ENCODE measurements at places on chromosomes 6 and 20.

DNA sequence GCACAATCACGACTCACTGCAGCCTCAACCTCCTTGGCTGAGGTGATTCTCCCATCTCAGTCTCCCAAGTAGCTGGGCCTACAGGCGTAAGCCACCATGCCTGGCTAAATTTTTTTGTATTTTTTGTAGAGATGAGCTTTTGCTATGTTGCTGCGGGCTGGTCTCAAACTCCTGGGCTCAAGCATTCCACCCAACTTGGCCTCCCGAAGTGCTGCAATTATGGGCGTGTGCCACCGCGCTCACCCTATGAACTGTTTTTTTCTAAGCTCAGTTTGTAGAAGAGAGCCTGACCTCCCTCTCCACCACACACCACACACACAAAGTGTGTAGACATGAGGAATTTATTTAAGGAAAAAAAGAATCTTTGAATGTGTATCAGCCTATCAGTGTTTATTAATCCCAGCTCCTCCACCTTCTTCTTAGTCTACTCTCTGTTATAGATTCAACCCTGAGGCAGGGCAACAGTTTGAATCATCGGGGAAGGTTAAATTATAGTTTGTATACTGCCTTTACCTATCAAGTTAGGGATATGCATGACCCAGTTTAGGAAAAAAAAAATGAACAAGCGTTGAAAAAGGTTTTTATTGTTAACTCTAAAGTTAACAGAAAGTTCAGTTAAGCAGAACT lies 74.1 kb downstream of the PLEKHG1 start:
- DNase-seq, result no peak

- DNase-seq, result no peak
Observed at GRCh38 chr20:51003753-51004152, 19.2 kb downstream of the KCNG1 start.

DNA sequence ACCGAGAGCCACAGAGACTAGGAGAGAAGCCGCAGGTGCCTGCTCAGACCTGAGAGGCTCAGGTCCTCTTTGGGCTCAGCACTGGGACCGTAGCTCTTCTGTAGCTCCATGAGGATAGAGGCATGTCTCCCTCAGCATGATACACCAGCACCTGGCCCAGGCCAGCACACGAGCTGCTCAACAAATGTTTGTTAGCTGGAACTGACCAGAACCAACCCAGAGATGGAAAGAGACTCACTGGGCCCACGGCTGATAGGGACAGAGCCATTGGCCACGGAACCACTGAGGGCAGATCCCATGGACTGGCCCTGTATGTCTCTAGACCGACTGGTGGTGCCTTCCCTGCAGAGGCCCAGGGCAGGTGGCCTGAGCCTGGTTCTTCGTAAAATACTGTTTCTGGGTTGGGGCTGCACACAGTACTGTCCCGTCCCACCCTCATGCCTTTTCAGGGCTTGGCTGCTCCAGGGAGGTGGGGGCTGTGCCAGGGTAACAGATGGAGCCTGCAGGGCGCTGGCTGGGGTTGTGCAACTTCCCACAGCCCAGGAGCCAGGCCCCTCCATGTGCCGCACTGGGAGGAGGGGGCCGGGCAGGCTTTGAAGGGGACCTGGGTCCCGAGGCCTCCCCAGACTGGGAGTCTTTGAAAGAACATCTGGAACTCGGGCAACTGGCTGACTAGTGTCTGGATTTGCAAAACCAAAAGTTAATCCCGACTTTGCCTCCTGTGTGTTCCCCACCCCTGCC lies 5.2 kb downstream of the C20orf204 start:
- no peak for DNase-seq

DNA sequence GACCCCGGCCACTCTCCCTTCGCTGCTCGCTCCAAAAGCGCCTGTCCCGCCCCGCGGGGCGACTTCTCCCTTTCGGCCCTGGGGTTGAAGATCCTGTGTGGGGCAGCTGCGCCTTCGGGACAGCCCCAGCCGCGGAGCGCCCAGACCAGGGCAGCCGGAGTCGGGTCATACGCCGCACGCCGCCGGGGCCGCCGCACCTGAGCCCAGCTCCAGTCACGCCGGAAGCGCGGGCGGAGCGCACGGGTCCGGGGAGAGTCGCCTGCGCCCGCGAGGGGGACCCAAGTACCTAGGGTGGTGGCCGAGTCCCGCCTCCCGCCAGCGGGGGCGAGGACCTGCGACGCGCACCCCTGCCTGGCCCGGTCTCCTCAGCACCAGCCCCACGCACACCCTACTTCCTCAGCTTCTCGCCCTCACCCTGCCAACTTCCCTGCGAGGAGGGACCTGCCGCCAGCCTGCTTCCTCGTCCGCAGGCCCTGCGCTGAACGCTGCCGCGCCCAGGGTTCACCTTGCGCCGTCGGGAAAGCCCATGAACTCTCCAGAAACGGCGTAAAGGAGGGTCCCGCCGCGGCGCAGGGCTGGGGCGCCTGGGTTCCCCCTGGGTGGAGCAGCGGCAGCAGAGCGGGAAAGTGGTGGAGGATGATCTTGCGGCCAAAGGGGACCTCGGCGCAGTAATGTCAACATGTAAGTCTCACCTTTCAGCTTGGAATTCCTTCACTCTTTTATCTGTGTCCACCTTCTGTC lies at the start of gene ADGRG6:
Gene ADGRG6, plus strand, starts transcription at position 357 of the 741 bp plus-strand sequence. Its CDS starts 323 bp downstream, at position 680.
- DNase-seq, result peak; percentile 58

DNA sequence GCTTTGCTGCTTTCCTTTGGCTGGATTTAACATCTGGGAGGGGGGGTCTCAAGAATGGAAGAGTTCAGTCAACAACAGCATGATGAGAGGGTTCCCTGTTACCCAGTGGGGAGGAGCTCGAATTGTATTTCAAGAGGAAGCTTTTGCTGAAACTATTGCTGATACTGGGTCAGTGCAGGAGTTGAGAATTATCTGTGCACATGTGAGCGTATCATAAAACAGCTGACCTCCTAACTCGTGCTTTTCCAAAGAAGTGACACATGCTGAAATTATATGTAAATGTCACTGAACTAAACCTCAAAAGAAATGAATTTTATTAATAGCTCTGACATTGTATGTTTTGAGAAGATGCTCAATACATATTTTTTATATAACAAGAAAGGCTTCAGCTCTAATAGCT lies 96.3 kb downstream of the PHF3 start:
- DNase-seq, result no peak

GRCh38 chr20:46324960-46325703 lies 16.8 kb upstream of the CDH22 start:
- no peak for DNase-seq

DNA sequence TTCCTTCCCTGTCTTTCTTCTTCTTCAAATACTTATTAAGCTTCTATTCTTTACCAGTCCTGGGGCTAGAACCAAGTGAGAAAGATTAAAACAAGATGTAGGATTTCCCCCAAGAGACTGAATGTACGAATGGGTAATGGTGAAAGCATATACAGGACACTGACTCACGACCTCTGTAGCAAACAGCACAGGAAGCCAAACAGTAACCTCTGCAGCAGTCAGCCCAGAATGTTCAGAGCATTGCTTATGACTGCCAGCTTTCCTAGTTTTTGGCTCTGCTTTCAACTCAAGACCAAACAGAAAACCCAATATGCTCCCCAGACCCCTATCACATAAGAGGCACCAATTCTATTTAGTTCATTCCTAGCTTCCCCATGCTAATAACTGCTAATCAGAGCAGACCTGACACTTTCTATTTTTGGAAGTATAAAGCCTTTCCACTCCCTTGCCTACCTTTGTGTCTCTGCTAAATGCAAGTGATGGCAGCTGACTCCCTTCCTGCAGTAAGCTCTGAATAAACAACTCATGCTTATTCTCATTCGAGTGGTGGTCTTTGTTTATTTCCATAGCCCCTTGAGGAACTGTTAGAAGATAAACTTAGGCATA lies 690.6 kb downstream of the EPM2A start:
- no peak for DNase-seq

DNA sequence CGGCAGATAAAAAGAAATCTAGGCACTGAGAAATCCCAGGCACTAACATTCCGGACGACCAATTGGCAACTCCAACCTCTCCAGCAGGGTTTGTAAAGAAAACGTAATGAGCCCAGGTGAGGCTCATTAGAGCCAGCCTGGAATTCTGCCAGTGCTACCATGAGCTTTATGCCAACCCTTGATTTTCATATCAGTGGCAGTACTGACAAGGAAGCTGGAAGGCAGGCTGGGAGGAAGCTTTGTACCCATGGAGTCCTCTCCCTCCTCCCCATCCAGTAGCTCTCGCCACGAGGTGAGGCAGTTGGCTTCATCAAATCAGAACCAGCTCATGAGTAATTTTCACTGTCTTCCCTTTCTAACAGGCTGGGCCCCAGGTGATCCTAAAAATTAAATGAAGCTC lies 250.2 kb downstream of the ZNF217 start:
- no peak for DNase-seq

All from glutamatergic neuron (in vitro differentiated cells).